Effector memory CD4-positive, alpha-beta T cell (primary cell): ENCODE measurements at places on chromosomes 11 and 22.

DNA sequence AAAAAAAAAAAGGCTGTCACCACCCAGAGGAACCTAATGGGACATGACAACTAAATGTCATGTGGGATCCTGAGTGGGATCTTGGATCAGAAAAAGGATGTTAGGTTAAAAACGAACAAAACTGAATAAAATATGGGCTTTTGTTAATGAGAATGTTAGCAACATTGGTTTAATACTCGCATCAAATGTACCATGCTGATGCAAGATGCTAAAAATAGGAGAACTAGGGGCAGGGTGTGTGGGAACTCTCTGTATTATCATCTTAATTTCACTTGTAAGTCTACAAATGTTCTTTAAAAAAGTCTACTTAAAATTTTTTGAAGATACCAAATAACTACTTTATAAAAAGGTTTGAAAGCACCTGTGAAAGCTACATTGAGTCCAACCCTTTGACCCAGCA lies 88.8 kb upstream of the PRR5 start:
- DNase-seq: no peak

DNA sequence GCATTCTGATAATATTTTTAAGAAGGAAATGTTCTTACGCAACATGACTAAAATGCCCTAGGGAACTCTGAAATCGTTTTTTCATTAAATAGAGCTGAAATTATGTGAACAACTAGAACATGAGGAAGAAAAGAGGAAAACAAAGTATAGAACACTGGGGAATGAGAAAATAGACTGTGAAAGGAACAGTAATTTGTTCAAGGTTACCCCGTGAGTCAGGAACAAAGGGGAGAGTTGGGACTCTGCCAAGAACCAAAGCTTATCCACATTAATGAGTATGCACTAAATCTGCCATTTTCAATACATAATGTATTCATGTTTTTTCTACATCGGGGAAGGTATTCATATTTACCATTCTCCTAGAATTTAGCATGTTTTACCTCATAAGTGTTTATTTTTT lies 961.8 kb upstream of the CCDC90B start:
- DNase-seq: no peak

GRCh38 chr22:41862530-41863266 lies 29.8 kb downstream of the SREBF2 start:
- DNase-seq: no peak

GRCh38 chr11:10473371-10473770 lies 18.3 kb downstream of the AMPD3 start:
- DNase-seq: no peak

- no peak for DNase-seq
These were observed 32.4 kb upstream of the CBX7 start for GRCh38 chr22:39184586-39185577.

GRCh38 chr11:76266286-76267100 lies 60.2 kb upstream of the WNT11 start:
- DNase-seq: no peak

DNA sequence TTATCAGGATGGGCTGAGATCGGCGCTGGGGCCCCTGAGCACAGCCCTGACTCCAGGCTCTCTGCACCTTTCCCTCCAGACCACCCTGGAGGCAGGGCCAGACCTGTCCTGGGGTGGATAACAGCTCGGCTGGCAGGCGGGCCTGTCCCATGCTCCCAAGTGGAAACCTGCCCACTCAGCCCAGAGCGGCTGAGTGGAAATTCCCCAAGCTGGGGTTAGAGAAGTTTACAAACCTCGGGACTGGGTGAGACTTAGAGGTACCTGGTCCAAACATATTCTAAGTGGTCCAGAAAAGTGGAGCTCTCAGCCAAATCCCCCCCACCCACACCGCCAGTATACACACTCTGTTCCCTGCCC lies 4.8 kb upstream of the FXYD2 start:
- DNase-seq: no peak

- DNase-seq: no peak
These were observed 49.4 kb upstream of the PHOX2A start for GRCh38 chr11:72293391-72293790.

DNA sequence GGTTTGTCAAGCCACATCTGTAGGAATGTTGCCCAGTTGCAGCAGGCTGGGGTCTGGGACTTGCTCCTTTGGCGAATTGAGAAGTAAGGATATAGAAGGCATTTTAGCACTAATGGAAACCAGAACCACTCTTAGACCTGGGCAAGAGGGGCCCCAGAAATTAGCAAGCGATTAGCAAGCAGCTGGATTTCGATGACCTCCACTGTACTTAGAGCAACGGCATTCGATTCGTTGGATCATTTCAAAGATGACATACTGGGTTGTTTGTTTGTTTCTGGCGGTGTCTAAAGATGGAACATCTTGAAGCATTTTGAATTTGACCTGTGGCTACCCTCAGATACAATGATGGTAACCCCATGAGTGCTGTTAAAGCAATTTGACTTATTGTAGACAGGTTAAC lies 1.2 kb upstream of the CDPF1 start:
- no peak for DNase-seq

- no peak for DNase-seq
These were observed 37.6 kb downstream of the RAB30 start for GRCh38 chr11:83033972-83034672.

DNA sequence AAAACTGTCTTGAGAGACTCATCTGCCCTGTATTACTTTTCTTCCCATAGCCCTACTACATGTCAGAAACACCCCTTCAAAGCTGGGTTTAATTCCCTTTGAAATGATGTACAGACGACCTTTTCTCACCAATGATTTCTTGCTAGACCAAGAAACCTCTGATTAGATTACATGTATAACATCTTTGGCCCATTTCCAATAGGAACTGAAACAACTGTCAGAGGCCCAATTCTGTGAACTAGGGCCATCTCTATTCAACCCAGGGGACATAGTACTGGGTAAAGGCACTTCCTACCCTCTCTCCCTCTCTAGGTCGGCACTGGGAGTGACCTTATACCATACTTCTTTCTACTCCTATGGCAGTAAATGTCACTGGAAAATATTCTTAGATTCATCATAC lies 19.4 kb downstream of the NPAT start:
- DNase-seq: no peak

DNA sequence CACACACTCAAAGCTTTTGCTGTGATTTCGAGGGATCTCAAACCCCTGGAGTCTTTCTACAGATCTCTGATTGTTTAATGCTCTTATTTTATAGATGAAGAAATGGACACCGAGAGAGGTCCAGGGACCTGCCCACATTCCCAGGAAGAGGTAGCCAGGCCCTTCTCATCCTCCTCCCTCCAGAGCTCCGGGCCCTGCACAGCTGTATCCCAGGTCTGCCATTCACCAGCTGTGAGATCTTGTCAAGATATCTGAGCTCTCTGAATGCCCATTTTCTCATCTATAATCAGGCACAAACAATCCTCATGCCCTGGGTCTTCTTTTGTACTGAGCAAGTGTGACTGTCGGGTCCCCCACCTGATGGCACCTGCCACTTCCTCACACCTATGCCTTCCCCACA lies 98.2 kb upstream of the ALX4 start:
- no peak for DNase-seq

DNA sequence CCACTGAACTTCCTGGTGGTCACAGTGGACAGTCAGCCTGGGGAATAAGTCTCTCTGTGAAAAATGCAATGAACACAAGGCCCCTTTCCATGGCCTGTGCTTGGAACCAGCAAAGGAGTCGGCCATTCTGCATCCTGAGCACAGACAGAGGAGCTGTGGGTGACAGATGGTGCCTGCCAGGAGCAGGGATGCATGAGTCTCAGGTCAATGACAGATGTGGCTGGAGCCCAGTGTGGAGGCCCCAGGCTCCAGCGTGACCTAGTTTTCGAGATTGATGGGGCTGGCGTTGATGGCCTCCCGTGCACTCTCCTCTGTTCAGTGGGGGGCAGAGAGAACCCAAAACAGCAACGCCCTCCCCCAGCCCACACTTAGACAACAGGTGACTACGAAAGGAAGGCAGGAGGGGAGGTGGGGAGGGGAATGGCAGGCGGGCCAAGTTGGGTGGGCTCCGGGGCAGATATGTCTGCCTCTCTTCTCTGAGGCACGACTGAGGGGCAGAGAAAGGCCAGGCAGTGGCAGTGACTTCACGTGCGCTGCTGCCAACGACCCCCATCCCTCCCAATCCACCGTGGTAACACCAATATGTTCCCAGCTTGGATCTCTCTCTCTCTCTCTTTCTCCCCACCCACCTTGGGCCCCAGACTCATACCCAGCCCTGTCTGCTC lies 34.4 kb upstream of the CD5 start:
- DNase-seq: no peak

DNA sequence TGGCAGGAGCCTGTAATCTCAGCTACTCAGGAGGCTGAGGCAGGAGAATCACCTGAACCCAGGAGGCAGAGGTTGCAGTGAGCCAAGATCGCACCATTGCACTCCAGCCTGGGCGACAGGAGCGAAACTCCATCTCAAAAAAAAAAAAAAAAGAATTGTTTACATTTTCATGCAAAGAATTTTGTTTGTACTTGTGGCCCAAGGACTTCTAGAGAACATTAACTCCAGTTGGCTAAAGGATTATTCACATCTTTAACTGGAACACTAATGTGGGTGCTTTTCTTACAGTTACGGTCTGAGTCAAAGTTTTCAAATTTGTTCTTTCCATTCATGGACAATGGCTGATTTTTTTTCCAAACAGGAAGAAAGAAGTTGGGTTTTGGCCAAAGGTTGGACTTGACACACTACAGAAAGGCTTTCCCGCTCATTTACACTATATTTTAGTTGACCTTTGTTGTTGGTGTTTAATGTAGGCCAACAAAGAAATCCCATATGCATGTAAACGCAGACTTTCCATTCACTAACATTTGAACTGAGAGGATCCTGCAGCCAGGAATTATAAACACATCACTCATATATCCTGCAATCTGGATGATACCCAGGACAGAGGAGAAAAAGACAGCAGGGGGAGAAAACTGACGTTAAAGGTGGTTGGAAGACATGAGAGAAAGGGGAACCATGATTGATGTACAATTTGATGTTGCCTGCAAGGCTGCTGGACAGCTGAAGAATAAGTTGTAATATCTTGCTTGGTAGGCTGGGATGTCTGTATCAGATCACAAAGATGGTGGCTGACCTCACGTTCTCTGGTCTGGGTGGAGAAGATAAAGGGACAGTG lies 13.1 kb downstream of the POU2AF1 start:
- no peak for DNase-seq

DNA sequence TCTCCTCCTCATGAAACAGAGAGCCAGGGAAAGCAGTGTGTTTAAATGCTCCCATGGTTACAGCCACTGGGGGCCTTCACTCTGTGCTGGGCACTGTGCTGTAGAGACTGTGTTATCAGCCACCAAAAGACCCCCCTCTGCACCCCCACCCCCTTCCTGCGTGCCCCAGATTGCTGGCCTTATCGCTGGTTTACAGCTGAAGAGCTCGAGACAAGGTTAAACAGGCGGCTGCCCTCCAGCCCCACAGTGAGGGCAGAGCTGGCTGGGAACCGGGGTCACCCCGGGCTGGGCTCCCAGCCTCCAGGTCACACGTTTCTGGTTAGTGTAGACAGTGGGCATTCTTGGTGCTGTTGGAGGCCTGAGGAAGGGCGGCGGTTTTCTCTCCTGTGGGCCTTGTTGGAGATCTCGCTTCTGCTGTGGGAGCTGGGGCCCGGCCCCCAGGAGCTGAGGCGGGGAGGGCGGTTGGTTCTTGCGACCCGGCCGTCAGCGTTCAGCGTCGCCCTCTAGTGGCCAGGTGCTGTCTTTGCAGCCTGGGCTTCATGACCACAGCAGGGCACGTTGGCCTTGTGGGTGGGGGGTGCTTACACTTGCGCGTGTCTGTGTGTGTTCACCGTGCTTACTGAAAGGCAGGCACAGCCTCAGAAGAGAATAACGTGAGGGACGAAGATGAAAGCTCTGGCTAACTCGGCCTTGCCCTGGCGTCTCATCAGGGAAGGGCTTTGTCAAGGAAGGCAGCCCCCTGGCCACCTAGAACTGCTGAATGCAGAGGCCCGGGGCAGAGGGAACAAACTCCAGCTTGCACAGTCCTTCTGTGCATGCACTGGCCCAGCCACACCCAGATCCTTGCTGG lies 40.8 kb downstream of the TBC1D22A start:
- DNase-seq: peak; percentile 65

GRCh38 chr11:116925050-116925449 lies 87.6 kb upstream of the APOA1 start:
- DNase-seq: no peak

DNA sequence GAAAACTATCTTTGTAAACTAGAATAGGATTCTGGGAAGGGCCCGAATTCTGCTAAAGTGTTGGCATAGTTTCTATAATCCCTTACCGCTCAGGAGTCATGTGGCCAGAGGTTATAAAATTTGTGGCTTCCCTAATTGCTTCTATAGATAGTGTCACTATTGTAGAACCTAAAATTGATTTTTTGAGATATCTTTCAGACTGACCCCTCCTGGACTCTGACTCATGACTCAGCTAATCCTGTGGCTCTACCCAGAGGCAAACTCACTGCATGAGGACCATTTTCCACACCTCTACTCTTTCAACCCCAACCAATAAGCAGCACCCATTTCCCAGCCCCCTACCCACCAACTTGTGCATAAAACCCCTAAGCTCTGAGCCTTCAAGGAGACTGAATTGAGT lies 61.8 kb upstream of the PRSS23 start:
- DNase-seq: no peak

GRCh38 chr11:71307811-71308645 lies 55.7 kb upstream of the SHANK2 start:
- no peak for DNase-seq

DNA sequence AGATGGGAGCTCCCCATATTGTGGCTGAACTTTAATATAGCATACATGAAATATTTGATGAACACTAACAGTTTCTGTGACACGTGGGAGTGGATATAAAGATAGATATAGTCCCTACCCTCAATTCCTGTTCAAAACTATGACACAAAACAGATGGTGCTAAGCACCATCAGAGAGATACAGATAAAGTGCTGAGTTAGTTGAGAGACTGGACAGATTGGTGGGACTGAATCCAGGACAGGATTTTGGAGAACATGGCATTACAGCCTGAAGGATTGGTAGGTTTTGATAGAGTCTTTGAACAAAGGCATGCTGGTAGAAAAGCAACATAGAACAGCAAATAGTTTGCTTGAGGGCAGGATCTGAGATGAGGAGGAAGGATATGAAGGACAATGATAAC lies 215.1 kb upstream of the SORL1-AS1 start:
- DNase-seq: no peak

DNA sequence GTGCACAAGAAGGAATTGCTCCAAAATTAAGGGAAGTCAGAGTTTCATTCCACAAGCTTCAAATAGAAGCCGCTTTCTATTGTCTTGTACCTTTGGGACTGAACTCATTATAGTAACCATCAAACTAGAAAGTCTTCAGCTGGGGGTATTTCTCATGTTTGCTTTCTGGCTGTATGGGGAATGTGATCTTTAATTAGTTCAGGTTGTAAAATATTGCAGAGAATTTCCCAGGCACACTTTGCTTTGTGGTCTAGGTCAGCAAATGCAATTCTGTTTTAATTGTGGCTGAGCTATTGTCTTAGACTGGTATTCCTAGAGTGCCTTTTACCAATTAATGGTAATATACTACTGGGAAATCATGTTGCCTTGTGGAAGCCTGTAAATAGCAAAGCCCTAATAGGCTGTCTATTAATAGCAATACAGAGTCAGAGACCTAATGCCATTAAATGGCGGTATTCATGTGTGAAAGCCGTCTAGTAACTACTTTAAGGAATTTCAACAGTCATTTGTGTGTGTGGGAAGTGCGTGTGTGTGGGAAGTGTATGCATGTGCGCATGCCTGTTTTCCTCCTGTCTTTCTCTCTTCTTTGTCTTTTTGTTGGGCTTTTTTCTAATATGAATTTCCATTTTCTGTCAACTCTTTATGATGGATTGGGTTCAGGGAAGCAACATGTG lies 276.6 kb downstream of the FAT3 start:
- DNase-seq: no peak
